Stimulated activated CD4-positive, alpha-beta T cell treated with anti-CD3 and anti-CD28 coated beads, Interleukin-12 subunit alpha, Interleukin-12 subunit beta, amount 100 ng/mL, for 48 hours (primary cell): ENCODE measurements at places on chromosomes 1 and 21.

DNA sequence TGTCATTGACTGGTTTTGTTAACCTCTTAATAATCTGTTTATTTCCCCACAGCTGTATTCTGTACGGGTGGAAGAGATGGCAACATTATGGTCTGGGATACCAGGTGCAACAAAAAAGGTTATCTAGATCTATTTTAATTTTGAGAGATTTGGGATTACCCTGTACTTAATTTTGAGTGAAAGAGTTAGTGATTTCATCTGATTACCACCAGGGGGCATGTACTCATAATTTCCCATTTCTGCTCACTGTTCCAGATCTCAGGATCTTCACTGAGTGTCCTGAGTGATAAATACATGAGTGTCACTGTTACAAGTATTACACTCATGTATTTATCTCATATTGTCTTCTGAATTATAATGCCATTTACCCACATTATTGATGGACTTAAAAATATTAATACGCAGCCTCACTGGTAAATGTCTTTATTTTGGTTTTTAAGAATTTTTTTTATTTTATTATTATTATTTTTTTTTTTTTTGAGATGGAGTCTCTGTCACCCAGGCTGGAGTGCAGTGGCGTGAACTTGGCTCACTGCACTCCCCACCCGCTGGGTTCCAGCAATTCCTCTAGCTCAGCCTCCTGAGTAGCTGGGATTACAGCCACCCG, 27.4 kb downstream of the DTL start:
- no peak for DNase-seq

DNA sequence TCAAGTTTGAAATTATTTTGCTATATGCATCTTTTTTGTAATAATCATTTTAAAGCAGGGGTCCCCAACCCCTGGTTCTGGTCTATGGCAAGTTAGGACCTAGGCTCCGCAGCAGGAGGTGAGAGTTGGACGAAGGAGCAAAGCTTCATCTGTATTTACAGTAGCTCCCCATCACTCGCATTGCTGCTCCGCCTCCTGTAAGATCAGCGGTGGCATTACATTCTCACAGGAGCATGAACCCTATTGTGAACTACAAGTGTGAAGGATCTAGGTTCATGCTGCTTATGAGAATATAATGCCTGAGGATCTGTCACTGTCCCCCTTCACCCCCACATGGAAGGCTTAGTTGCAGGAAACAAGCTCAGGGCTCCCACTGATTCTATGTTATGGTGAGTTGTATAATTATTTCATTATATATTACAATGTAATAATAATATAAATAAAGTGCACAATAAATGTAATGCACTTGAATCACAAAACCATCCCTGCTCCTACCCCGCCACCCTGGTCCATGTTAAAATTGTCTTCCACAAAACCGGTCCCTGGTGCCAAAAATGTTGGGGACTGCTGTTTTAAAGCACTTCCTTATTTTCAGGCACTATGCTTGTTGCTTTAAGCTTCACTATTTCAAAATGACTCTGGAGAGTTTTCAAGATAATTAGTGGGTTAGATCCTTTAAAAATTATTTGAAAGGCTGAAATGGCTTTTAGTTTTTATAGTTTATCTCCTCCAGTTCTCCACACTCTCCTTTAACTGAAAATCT, 74.8 kb downstream of the PLA2G4A start:
- DNase-seq, result no peak

GRCh38 chr1:27873671-27874384, 1.5 kb downstream of the THEMIS2 start:
- no peak for DNase-seq

- DNase-seq, result no peak
Observed at GRCh38 chr1:244197851-244198375, 146.8 kb downstream of the ZBTB18 start.

DNA sequence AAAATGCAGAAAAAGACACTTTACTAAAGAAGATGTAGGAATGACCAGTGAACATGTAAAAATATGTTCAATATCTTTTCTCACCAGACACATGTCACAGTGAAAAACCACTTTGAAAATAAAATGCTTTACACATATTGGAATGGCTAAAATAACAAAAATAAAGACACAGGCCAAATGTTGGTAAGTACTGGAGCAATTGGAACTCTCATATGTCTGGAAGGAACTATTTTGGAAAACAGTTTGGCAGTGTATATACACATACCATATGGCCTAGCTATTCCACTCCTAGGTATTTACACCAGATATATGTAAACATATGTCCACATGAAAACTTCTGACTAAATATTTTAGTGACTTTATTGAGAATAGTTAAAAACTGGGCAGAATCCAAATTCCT, 927.2 kb downstream of the BRINP3 start:
- DNase-seq, result no peak

GRCh38 chr1:112058815-112059450, 69.5 kb upstream of the KCND3 start:
- no peak for DNase-seq

DNA sequence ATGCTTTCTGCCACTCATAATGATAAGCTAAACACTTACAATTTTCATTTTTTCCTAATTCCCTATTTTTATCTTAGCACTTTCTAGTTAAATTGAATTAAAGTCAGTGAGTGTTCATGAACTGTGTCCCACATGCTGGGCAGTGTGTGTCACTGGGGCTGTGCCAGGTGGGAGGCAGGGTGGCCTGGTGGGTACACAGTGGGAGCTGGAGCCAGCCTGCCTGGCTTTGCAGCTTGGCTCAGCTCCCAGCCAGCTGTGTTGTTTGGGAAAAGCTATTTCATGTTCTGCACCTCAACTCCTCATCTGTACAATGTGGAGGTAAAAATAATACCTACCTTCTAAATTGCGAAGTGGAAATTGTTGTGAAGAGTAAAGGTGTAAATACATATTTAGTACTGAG, 238.4 kb downstream of the PLA2G4A start:
- no peak for DNase-seq

- no peak for DNase-seq
Observed at GRCh38 chr1:202085682-202086373, 36.9 kb upstream of the GPR37L1 start.

DNA sequence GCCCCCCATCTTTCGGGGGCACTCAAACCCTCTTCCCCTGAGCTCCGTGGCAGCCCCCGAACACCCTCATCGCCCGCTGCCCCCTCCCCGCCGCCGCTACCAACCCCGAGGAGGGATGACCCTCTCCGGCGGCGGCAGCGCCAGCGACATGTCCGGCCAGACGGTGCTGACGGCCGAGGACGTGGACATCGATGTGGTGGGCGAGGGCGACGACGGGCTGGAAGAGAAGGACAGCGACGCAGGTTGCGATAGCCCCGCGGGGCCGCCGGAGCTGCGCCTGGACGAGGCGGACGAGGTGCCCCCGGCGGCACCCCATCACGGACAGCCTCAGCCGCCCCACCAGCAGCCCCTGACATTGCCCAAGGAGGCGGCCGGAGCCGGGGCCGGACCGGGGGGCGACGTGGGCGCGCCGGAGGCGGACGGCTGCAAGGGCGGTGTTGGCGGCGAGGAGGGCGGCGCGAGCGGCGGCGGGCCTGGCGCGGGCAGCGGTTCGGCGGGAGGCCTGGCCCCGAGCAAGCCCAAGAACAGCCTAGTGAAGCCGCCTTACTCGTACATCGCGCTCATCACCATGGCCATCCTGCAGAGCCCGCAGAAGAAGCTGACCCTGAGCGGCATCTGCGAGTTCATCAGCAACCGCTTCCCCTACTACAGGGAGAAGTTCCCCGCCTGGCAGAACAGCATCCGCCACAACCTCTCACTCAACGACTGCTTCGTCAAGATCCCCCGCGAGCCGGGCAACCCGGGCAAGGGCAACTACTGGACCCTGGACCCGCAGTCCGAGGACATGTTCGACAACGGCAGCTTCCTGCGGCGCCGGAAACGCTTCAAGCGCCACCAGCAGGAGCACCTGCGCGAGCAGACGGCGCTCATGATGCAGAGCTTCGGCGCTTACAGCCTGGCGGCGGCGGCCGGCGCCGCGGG, 837 bp downstream of the FOXD3 start:
- no peak for DNase-seq

DNA sequence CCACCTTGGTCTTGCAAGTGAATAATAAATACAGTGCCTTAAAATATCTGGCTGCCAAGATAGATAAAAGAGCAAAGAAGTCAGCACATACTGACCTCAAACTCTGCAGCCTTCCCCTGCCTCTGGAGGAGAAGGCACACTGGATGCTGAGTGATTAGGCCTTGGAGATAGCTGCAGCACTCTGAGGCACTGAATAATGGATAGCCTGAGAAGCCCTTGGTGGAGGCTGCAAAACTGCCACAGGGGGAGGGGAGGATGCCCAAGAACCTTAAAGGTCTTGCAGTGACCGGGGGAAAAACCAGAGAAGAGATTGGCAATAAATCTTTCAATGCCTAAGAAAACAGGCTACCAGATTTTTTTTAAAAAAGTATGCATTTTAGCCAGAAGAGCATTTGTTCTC, 167.4 kb upstream of the PRMT6 start:
- no peak for DNase-seq

DNA sequence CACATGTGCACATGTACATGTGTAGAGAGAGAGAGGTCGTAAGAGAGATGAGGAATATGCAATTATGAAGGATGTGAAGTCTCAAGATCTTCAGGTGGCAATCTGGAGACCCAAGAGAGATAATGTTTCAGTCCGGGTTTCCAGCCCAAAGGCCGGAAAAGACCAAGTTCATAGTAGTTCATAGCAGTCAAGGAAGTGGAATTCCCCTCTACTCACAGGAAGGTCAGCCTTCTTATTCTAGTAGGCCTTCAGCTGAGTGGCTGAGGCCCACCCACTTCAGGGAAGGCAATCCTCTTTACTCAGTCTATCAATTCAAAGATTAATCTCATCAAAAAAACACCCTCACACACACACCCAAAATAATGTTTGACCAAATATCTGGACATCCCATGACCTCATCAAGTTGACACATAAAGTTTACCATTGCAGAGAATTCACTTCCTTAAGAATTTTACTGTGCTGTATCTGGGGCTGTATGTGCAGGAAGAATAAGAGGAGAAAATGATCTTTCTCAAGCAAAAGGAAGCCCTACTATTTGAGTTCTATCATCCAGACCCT, 114.6 kb downstream of the TNFSF18 start:
- no peak for DNase-seq

DNA sequence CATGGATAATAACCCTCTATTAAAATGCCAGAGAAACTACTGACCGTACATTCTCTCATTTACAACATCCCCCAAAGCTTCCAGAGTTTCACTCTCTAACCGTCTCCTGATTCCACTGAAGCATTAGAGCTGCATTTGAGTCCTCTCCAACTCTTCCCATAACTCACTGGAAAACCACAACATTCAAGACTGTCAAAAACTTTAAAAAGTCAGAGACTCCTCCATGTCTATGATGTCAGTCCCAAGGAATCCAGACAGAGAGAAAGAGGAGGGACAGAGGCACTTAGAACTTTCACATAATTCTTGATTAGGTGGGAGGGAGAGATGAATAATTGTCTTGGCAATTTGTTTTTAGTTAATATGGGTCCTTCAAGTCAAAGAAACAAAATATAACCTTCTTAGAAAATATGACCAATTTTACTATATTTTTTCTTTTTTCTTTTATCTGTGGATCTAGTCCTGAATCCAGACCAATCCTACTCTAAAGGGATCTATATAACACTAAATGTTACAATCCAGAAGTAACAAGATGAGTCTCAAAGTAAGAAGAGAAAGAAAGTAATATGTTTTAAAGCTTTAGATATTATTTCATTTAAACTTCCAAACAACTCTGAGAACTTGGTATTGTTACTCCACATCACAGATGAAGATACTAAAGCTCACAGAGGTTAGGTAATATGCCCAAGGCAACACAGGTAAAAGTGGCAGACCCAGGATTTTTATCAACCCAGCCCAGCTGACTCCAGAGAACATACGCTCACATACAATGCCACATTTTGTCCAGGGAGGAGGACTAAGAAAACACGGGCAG, 23.8 kb downstream of the OTUD7B start:
- DNase-seq, result no peak

- DNase-seq, result no peak
Observed at GRCh38 chr1:109167001-109167506, 46.7 kb upstream of the SARS1 start.

GRCh38 chr1:45393718-45394302, 53.6 kb upstream of the MUTYH start:
- no peak for DNase-seq

- DNase-seq, result no peak
Observed at GRCh38 chr1:33743221-33743998, 120.5 kb upstream of the HMGB4 start.

GRCh38 chr1:8010080-8010664, 15.9 kb downstream of the ERRFI1 start:
- DNase-seq, result no peak

- no peak for DNase-seq
Observed at GRCh38 chr1:153652805-153653500, 5.5 kb upstream of the SNAPIN start.

DNA sequence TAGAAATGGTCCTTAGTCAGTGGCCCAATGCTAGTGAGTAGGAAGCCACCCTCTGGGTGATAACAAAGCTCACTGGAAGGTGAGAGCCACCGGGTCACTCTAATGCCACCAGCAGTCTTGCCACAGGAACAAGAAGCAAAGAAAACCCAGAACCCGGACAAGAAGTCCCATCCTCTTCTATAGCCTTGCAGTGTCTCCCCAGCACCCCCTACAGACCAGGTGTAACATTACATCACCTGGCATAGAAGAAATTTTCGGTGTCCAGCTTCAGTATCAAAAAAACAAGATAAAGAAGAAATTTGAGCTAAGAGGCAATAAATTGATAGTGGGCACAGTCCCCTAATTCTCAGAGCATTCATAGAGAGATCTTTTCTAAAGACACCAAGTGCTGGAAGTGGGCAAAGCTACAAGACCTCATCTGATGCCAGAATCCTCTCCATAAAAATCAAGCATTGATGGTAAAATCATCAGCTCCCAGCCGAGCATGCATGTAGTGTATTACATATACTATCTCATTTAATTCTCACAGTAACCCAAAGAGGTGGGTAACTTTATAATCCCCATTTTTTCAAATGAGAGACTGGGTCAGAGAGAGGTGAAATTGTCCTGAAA, 491.0 kb downstream of the MATN1 start:
- peak; percentile 2 for DNase-seq

- no peak for DNase-seq
Observed at GRCh38 chr1:36118447-36119204, 6.4 kb downstream of the COL8A2 start.

- DNase-seq, result no peak
Observed at GRCh38 chr1:24931146-24931467, 1.0 kb upstream of the RUNX3 start.

DNA sequence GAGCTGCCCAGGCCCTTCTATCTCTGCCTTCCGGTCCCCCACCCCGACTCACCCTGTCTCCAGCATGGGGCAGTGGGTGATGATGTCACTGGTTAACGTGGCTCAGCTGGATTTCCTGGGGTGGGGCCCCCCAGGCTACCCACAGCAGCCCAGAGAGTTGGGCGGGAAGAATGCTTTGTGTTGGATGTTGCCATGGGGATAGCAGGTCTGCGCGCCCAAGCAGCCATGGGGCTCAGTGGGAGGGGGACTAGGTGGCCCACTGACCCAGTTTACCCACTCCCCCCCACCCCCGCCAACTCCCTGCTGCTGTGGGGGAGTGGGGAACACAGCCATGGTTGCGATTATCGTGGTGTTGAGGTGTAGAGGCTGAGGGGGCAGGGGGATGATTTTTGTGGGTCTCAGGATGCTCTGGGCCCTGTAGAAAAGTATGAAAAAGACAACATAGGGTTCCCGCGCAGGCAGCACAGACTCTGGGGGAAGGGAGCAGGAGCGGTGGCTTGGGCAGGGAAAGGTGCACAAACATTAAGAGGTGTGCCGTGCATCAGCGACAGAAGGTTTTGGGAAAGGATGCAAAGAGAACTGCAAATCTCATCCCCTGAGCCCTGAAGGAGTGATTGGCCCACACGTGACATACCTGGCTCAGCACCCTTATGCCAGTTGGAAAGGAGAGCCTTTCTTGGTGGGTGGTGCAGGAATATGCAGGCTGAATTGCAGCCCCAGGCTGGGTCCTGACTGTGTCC, 8.5 kb downstream of the CELSR2 start:
- no peak for DNase-seq
